ENCODE measurements at places on chromosomes 6 and 20. TPM values are rescaled to one million over a fixed set of nuclear protein-coding genes. Genes with fewer than 3 reads are reported as not detected.
A peak's percentile ranks its signal among the peaks of the same experiment; 100 is the strongest.

DNA sequence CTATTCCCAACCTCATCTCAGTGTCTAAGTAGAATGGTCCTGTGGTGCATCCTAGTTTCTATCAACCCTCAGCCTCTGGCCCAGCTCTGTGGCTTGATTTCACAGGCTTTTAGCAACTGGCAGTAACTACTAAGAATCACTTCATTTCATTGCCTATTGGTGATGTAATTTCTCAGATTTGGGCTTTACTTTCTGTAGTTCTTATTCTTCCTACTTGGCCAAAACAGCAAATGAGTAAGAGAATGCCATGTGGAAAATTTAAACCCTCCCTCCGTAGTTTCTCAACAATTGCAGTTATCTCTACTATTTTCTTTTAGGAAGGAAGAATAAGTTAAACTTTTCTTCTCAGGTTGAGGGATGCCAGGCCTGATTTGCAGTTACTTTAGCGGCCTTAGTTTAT, 387.3 kb downstream of the CDKAL1 start:
- H3K36me3 ChIP-seq, result no peaks in the 10 kb centered on the region
- no peak for DNase-seq
- H3K27me3 ChIP-seq, result no peaks in the 10 kb centered on the region
- no peak overlapping the region for H3K4me3 ChIP-seq
- no peaks in the 10 kb centered on the region for H3K4me1 ChIP-seq
- H3K27ac ChIP-seq, result no peak overlapping the region

- no peak for DNase-seq
- no peak overlapping the region for H3K27ac ChIP-seq
- H3K36me3 ChIP-seq, result no peaks in the 10 kb centered on the region
- no peak overlapping the region for H3K4me3 ChIP-seq
- H3K4me1 ChIP-seq, result no peaks in the 10 kb centered on the region
These were observed 132.4 kb downstream of the MACROD2 start for GRCh38 chr20:14127514-14128223.

DNA sequence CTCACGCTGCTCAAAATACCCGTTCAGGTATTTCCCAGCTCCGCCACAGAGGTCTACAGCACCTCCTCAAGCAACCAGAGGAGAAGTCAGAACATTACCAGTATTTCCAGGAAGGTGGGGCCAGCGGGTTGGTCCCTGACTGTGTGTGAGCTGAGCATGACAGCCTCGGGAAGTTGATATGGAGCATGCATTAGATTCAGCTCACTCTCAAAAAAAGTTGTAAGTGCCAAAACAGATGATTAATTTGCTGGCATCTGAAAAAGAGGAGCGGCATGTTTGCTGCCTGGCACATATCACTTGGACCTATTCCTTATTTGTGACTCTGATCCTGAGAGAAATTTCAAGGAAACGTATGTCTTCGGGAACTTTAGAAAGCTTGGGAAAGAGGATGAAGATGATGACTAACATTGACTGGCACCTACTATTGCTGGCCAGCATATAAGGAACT, 32.3 kb downstream of the ELOVL2 start:
- no peaks in the 10 kb centered on the region for H3K36me3 ChIP-seq
- no peaks in the 10 kb centered on the region for H3K27me3 ChIP-seq
- no peak overlapping the region for H3K27ac ChIP-seq
- peak; percentile 36 for DNase-seq
- peaks cover 12% of the 10 kb centered on the region for H3K4me1 ChIP-seq
- H3K4me3 ChIP-seq, result no peak overlapping the region

GRCh38 chr6:129621252-129621651, 88.7 kb downstream of the ARHGAP18 start:
- H3K27me3 ChIP-seq, result no peaks in the 10 kb centered on the region
- no peak overlapping the region for H3K4me3 ChIP-seq
- no peak for DNase-seq
- H3K36me3 ChIP-seq, result peaks cover 16% of the 10 kb centered on the region

DNA sequence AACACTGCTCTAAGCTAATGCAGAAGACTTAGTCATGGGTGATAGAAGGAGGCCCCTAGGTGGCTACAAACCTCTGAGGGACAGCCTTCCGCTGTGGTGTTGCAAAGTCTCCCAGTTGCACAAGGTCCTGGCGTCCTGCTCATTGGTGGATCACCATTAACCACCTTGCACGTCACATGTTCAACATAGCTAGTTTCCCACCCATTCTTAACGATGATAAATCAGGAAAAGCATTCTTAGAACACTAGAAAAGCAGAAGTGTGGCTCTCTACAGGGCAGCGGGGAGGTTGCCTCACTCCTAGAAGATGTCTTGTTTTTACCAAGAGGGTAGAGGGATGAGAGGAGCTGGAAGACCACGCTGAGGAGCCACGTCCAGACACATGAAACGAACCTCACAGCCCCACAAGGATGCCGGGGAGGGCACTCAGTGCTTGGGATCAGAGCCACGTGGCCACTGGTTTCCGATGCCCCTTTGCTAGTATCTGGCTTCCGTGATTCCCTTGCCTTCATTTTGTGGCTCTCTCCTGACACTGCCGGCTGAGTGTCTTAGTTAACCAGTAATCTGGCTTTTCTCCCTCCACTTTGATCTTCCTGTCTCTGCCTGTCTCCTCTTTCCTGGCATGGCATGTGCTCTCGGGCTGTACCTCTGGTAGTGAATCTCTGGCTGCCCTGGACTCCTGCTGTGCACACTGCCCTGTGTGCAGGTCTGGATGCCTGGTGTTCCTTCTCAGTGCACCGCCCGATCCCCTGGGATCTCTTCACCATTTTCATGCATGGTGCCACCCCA, 91.4 kb upstream of the NEDD9 start:
- no peaks in the 10 kb centered on the region for H3K27me3 ChIP-seq
- H3K27ac ChIP-seq, result no peak overlapping the region
- no peaks in the 10 kb centered on the region for H3K4me1 ChIP-seq
- no peak overlapping the region for H3K4me3 ChIP-seq
- H3K36me3 ChIP-seq, result no peaks in the 10 kb centered on the region

DNA sequence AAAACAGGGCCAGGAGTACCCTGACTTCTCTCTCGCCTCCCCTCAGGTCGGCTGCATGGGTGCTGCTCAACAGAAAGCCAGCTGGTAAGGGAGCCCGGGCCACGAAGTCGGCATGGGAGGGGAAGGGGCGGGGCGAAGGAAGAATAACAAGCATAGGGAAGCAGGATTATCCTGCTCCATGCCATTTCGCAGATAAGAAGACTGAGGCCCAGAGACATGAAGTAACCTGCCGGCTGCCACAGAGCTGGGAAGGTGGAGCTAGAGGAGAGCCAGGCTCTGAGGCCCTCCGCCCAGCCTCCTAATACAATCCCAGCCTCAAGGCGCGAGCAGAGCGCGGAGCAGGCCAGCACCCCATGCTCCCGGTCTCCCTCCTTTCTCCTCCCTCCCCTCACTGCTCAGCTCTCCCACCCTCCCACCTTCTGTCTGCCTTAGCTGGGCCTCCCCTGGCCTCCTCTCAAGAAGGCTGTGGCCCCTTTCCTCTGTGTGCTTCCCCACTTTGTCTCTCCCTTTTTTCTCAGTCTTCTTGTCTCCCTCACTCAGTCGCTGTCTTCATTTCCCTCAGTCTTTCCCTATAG, 13.2 kb upstream of the HMGA1 start:
- H3K27me3 ChIP-seq, result no peaks in the 10 kb centered on the region
- peak; percentile 38 for DNase-seq
- H3K36me3 ChIP-seq, result no peaks in the 10 kb centered on the region
- peak overlapping the region; percentile 50 for H3K4me3 ChIP-seq

GRCh38 chr20:41347523-41348429, 7.2 kb downstream of the LPIN3 start:
- no peak overlapping the region for H3K27ac ChIP-seq
- no peaks in the 10 kb centered on the region for H3K36me3 ChIP-seq
- H3K27me3 ChIP-seq, result no peaks in the 10 kb centered on the region
- DNase-seq, result no peak
- H3K4me3 ChIP-seq, result no peak overlapping the region

Gene CST5
- total RNA-seq, result not detected

Measured in pancreas (tissue), 10 donors.